Activated CD4-positive, CD25-positive, alpha-beta regulatory T cell treated with anti-CD3 and anti-CD28 coated beads, Interleukin-2, amount 50 U/mL, for 16 hours (primary cell): ENCODE measurements at places on chromosomes 6 and 20.

- DNase-seq: no peak
These were observed 30.8 kb upstream of the FILIP1 start for GRCh38 chr6:75524322-75524972.

- DNase-seq: no peak
These were observed 101.4 kb upstream of the PTPN1 start for GRCh38 chr20:50408526-50409364.

- DNase-seq: no peak
These were observed 9.5 kb upstream of the SNAP25 start for GRCh38 chr20:10209091-10209490.

- no peak for DNase-seq
These were observed 39.8 kb upstream of the ISM1 start for GRCh38 chr20:13180986-13181889.

DNA sequence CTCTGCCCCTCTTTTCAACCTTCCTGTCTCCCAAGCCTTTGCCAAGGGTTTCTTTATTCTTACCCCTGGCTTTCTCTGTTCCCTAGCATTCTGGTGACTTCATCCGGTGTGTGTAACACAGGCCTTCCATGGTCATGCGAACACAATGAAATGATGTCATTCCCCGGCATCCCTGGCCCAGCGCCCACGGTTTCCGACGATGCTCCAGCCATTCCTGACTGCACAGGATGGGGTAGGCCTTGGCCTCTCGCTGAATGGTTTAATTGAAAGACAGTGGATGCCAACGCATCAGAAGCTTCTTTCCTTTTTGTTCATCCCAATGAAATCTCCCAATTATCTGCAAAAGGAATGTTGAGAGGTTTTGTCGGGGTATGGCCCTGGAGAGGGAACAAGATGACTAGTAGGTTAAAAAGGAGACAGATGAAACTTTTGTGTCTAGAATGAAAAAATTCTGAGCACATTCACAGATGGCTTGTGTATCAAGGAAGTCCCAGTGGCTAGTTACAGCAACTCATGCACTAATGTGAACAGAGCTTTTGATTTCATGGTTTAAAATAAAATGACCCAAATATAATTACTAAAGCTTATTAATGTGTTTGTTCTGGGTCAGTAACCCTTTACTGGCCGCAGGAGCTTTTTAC, 655.0 kb downstream of the QKI start:
- no peak for DNase-seq

DNA sequence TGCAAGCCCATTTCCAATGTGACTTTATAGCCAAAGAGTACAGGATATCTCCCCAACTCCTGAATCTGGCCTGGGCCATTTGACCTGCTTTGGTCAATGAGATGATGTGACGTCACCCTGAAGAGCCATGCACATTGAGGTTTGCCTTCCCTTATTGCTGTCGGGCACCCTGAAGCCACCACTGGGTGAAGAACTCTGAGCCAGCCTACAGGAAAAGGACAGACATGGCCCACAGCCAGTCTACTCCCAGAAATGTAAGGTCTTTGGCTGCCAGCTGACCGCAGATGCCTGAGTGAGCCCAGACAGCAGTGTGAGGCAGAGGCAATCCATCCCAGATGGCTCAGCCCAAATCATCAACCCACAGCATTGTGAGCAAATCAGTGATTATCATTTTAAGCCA, 3.7 kb upstream of the SYNDIG1 start:
- no peak for DNase-seq

- DNase-seq: no peak
These were observed 28.6 kb upstream of the MAPK13 start for GRCh38 chr6:36101691-36102090.

DNA sequence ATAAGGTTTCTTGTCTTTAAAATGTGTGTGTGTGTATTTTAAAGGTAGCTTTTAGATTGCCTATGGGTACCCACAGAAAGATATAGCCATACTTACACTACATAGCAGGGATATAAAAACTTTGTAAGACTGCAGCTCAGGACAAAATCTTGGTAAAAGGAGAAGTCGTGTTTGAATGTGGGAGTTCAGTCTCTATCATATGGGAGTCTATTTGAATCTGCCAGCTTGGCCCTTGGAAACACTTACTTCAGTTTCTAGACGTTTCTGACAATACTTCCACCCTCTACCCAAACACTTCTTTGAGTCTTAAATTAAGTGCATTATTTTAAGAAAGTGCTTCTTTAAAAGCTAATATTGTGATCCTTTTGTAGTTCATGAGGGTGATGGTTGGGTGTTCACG, 155.7 kb downstream of the CARMIL1 start:
- DNase-seq: no peak
